WTC11 (cell line): ENCODE measurements at places on chromosomes 1 and 21. TPM values are rescaled to one million over a fixed set of nuclear protein-coding genes. Genes with fewer than 3 reads are reported as not detected.

CFAP126 gene
- total RNA-seq = not detected in 3 replicates

RNF19B gene
- total RNA-seq = 14.8 to 21.9 TPM (median 15.4 TPM) in 3 replicates

KLF17 gene
- total RNA-seq = not detected in 3 replicates

DNA sequence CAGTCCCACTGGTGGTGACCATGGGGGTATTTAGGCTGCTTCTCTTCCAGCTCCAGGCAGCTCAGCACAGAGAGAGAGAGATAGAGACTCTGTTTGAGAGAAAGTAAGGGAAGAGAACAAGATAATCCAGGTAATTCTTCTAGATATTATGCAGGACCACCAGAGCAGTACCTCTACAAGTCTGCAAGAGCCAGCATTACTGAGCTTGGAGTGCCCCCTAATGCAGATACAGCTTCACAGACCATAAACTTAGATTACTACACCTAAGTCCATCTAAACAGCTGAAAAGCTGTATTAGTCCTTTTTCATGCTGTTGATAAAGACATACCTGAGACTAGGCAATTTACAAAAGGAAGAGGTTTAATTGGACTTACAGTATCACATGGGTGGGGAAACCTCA, 570.3 kb downstream of the LRRIQ3 start:
- DNase-seq = peak; percentile 13

GRCh38 chr1:29650476-29650875, 414.2 kb downstream of the PTPRU start:
- DNase-seq = no peak

- DNase-seq = no peak
These were observed 84.1 kb downstream of the MAB21L3 start for GRCh38 chr1:116195077-116195868.

- DNase-seq = peak; percentile 20
These were observed 29.4 kb downstream of the FRRS1 start for GRCh38 chr1:99737016-99737415.

DNA sequence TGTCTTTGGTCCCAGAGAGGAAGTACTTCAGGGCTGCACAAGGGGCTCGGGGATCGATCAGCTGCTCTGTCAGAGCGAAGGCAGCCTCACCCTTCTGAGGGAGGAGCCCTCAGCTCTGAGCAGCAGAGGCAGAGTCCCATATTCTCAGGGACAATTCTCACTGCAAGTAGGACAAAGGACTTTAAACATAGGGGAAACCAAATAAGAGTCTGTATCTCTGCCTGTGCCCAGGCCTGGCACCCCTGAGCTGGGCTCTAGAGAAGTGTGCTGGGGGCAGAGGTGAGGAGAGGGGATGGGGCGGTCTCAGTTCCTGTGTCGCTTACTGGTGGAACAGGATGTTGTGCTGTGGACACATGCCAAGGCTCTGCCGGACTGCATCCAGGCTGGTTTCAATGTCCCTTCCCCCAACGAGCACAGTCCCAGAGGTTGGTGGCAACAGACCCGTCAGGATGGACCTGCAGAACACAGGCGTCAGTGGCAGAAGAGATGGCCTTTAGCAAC, 76.6 kb downstream of the ABCA4 start:
- DNase-seq = no peak

DNA sequence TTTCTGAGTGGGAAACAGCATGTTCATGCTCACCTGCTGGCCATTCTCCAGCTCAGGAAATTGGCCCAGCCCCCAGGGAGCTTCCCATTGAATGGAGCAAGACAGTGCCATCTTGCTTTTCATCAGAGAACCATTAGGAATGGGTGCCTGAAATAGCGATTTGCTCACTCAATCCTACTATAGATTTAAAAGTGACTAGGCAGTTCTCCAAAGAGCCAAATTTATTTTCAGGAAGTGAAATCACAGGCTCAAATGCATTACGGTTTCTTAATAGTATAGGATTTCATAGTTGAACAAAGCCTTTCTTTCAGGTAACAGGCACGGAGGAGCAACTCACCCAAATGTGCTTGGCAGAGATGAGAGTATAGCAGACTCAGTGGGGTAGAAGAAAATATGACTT, 272.1 kb downstream of the GRIK1 start:
- no peak for DNase-seq

- DNase-seq = no peak
These were observed 2.7 kb downstream of the DISP1 start for GRCh38 chr1:222817529-222817928.
